Stimulated activated CD8-positive, alpha-beta memory T cell treated with anti-CD3 and anti-CD28 coated beads, Interleukin-15, amount 100 ng/mL, for 48 hours (primary cell): ENCODE measurements at places on chromosomes 1 and 21.

GRCh38 chr1:52702886-52703787 lies 5.0 kb upstream of the COA7 start:
- DNase-seq: peak; percentile 69

GRCh38 chr1:230682274-230682673 lies 31.6 kb downstream of the AGT start:
- DNase-seq: no peak

- DNase-seq: peak; percentile 4
These were observed 89.0 kb downstream of the URB2 start for GRCh38 chr1:229714964-229715603.

- DNase-seq: no peak
These were observed 2.1 kb downstream of the GNAT2 start for GRCh38 chr1:109617291-109617801.

DNA sequence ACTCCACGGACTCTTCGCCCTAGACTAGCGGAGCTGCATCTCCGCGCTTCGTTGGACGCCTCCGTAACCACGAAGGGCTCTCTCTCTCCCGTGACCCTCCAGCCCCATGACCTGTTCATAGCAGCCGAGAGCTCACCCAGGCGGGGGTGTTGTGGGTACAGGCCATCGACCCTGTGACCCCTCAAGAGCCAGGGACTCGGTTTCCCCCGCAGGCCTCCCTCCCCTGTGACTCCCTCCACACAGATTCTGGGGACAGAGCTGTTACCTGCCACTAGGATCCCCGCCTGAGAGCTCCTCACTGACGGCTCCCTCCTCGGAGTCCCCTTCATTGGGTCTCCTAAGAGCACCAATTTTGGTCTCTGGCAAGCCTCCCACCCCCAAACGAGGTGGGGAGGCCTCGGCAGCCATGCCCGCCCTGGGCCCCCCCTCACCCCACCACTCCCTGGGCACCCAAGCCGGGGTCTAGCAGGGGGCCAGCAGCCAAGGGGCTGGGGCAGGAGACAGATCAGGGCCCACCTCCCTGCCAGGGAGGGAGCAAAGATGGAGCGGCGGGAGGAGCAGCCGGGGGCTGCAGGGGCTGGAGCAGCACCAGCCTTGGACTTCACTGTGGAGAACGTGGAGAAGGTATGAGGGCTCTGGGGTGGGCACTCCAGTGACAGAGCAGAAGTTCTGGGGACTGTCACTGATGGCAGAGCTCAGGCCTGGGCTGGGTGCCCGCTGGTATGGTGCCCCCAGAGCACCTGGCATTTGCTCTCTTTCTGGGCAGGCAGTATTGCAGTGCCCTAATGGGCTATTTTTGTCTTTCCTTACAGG lies 517 bp downstream of the IPO13 start:
- no peak for DNase-seq

DNA sequence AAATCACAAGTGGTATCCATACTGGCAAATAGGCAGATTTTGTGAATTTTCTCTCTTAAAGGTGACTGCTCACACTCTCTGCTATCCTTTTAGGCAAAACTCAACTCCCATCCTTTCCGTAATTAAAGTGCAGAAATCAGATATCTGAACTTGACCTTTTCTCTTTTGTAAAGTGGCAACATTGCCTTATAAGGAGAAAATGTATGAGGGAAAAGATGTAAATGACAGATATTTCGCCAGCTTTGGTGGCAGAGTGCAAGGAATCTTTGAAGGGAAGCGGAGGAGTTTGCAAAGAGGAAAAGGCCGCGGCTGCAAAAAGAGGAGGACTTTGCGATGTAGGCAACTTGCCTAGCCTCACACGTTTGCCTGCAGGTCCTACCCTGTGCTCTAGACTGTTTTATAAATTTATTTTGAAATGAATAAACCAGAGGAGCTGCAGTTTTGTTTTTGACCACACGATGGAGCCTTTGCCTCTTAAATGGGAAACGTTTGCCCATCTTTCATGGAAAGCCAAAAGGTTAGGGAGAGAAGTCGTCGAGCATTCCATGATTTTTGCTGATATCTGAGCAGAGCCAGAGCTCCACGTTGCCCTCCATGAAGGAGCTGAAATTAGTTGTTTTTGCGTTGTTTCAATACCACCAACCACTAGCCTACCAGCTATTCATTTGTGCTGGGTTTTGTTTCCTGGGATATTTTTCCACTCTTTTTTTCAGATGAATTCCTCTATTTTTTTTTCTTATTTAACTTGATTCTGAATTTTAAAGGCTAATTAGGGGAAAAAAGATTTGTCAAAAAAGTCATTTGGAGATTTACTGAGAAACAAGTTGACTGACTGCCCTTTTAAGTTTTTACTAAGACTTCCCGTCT lies 242.3 kb downstream of the LMX1A start:
- DNase-seq: no peak
